ENCODE measurements at places on chromosomes 5 and 9. TPM values are rescaled to one million over a fixed set of nuclear protein-coding genes. Genes with fewer than 3 reads are reported as not detected.

Gene EIF4E1B
- total RNA-seq = not detected

Gene ZSWIM6
- total RNA-seq = 11.6 TPM

Gene TRIP13
- 4.3 TPM for total RNA-seq

Gene PPP2R2B
- 0.25 TPM for total RNA-seq

Gene FBP2
- not detected for total RNA-seq

Gene BTNL3
- total RNA-seq = not detected

Gene PCDHA4
- 9.6 TPM for total RNA-seq

Gene SYNPO
- total RNA-seq = 23.1 TPM

Gene DPYSL3
- total RNA-seq = 16.4 TPM

Gene ZNF454
- 0.69 TPM for total RNA-seq

Gene HRH2
- 0.10 TPM for total RNA-seq

Gene ANKRD34B
- total RNA-seq = 4.4 TPM

Gene RBM22
- total RNA-seq = 17.9 TPM

Gene FNIP1
- 49.3 TPM for total RNA-seq

Gene SLC25A48
- total RNA-seq = not detected

Gene CFAP90
- not detected for total RNA-seq

Gene RNF180
- total RNA-seq = 13.0 TPM

Gene CARD9
- total RNA-seq = 1.5 TPM

Gene ECSCR
- total RNA-seq = 0.40 TPM

Gene ORM2
- total RNA-seq = not detected

Gene TLE4
- total RNA-seq = 9.6 TPM

Gene AMBP
- total RNA-seq = 3.1 TPM

Gene PRSS3
- 1.6 TPM for total RNA-seq

Gene C9orf153
- not detected for total RNA-seq

Gene PTGS1
- total RNA-seq = 2.4 TPM

Gene ADRB2
- 7.6 TPM for total RNA-seq

Gene LCN1
- total RNA-seq = not detected

Gene SLC46A2
- total RNA-seq = not detected

Gene PCDHGC5
- total RNA-seq = 0.17 TPM

Gene CCIN
- 1.4 TPM for total RNA-seq

Gene LCN2
- 38.2 TPM for total RNA-seq

Gene TMEM215
- not detected for total RNA-seq

Gene EIF4EBP3
- 0.80 TPM for total RNA-seq

Gene C5orf63
- total RNA-seq = 5.6 TPM

Gene ALDOB
- not detected for total RNA-seq

Gene KCNV2
- total RNA-seq = not detected

Gene CAVIN4
- 0.69 TPM for total RNA-seq

Gene FKTN
- 38.2 TPM for total RNA-seq

Gene LSM11
- 4.3 TPM for total RNA-seq

Gene ECPAS
- 131 TPM for total RNA-seq

Gene SPINK5
- total RNA-seq = 0.25 TPM

Data from renal cortical epithelial cell (primary cell).